ENCODE measurements at places on chromosomes 11 and 22.

- DNase-seq = no peak
Observed at GRCh38 chr11:72778535-72779494, 15.0 kb downstream of the STARD10 start.

DNA sequence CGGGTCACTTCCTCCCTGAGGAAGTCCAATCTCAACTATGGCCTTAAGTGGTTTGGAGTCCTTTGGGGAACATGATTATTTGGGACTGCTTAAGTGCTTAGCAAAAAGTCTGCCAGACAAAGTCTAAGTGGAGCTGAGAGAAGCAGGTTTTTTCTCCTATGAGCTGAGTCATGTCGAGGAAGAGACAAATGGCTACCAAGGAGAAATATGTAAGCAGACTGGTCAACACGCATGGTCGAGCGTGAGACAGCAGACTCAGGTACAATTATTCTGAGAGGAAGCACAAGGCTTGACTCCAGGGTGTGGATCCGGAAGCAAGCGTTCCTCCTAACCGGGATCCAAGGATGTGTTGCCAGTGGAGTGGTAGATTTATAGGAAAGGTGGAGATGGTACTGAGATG lies 30.6 kb downstream of the UBASH3B start:
- no peak for DNase-seq

- DNase-seq = no peak
Observed at GRCh38 chr11:810040-810567, 337 bp downstream of the RPLP2 start.

DNA sequence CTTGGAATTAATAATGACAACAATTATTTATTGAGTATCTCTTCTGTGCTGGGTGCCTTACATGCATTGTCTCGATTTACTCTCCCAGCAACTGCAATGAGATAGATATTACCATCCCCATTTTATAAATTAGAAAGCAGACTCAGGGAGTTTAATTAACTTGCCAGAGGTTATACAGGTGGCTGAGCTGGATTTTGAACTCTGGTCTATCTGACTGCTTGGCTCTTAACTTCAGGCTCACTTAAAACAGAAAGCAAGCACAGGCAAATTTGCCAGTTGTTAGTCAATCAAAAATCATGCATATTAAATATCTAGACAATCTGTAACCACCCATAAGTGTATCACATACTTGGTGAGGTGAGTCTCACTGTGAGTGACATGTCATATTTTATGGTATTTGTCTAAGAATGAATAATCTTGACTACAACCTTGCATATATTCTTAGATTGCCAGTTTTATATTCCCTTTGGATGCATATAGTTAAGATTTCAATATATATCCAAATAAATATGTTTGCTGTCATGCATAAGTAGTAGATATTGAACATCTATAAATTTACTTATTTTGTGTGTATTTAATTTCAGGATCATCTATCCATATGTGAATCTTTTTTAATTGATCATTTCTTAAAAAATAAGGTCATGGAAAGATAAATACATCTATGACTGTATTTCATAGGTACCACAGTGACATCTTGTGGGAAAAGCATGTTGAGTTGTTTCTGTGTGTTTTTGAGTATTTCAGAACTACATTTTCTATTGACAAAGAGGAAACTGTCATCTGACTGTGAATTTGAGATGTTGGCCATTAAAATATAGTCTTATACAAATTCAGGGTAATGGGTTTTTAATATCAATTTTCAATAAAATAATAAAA lies 112.0 kb upstream of the ARHGAP42 start:
- no peak for DNase-seq

DNA sequence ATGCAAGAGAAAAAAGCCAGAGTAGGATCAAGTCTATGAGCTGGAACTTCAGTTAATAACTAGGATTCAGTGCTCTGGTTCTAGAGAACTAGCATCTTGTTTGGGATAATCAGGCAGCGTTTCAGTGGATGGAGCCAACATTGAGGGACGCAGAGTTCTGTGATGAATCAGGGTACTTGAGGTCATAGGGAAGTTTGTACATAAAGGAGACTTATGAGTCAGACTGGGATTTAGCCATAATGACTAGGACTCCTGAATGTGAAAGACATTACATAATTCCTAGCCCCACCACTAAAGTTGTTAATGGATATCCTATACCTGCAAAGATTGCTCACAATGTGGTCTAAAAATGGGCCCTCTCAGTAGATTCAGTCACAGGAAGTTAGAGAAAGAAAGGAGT lies 6.8 kb downstream of the SLN start:
- DNase-seq = no peak

GRCh38 chr11:129435499-129436245 lies 60.0 kb downstream of the BARX2 start:
- DNase-seq = no peak

- DNase-seq = no peak
Observed at GRCh38 chr11:126914941-126915340, 85.6 kb downstream of the KIRREL3 start.

DNA sequence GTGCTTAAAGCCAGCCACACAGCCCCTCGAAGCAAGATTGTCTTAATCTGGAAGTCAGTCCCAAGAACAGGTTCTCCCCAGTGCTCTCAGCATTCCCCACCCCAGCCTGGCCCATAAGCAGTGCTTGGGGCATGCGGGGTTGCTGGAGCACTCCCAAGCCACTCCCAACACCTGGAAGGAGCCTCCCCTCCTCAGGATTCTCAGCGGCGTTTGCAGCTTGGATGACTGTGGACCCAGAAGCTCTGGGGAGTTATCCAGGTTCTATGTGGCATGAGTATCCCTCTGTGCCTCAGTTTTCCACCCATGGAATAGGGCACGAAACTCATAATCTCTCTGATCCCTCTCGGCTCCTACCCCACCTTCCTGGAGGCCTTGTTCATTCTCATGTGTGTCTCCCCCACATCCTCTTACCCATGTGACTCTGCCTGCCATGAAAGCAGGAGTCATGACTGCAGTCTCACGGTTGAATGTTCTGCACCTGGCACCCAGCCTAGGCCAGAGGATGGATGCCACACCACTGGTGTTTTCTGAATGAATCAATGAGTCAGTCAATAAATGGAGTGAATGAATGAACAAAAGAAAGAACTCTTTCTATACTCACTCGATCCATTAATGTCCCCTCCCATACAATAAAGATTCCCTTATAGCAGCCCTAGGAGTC lies 33.4 kb upstream of the WNT7B start:
- DNase-seq = no peak

DNA sequence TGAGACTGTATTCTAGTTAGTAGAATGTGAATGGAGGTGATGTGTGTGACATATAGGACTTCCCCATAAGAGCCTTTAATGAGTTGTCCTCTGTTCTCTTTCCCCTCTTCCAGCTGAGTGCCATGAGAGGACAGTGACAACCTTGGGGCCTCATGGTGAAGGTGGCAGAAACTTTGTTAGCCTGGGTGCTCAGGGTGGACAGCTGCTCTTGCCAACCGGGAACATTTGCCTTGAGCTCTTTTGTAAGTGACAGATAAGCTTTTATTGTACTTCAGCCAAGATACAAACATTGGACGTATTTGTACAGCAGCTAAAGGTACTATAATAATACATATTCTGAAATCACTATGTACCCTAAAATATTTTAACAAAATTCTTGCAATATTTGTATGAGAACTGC lies 33.0 kb upstream of the PLET1 start:
- DNase-seq = no peak

DNA sequence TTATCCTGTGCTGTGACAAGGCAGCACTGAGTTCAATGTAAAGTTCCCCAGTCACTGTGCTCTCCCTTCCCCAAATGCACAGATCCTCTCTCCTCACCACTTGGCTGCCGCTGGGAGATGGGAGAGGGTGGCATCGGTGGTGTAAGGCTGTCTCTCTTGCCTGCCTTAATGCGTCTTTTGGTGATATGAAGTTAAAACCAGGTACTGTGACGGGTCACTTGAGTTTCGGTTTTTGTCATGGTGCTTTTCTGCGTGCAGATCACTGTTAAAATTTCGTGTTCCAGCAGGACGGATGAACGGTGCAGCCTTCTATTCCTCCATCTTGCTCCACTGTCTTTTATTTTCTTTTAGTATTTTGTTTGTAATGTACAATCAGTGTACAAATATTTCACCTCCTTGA lies 18.6 kb downstream of the GLB1L2 start:
- DNase-seq = peak; percentile 37

DNA sequence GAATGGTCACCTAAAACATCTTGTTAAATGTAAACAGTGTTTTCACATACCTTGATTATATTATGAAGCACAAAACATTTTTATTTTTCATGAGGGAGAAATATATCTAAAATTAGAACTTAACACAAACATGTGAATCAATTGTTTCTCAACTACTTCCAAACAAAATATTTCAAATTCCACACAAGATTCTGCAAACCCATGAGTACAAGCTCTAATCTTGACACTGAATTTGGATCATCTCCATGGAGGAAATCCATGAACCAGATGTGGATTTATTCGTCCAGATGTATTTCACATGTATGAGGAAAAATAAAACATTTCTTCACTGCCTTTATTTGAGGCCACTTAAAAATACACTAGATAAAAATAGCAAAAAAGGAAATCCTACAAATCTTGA lies 184.2 kb downstream of the SBF2 start:
- no peak for DNase-seq

DNA sequence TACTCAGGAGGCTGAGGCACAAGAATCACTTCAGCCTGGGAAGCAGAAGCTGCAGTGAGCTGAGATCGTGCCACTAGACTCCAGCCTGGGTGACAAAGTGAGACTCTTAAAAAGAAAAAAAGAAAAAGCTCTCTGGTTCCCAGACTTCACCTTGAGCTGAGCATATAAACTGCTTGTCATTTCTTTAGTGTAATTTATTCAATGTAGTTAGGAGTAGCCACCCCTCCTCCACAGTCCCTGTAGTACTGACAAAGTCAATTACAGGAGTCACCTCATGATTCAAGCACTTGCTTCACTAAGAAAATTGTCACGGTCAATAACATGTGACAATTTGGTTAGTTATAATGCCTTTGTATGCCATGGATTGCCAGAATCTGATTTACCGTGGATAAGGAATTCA lies 7.2 kb downstream of the OR4D10 start:
- no peak for DNase-seq

- DNase-seq = no peak
Observed at GRCh38 chr11:63770763-63771162, 2.2 kb upstream of the ZFTA start.

DNA sequence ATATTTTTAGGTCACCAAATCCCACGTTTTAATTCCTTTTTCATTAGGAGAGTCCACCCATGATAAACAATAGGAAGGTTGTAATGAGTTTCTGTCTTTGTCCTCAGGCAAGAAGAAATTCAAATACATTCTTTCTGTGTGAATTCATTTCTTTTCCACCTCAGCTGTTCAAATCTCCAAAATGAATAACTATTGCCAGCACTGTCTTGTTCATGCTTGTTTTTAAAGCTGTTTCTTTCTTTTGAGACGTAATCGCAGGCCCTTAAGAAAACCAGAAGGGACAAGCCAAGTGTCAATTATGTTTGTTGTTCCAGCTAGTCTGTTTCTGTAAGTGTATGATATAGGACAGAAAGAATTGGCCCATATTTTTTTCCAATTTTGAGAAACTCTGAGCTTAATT lies 20.2 kb downstream of the MMP27 start:
- no peak for DNase-seq

GRCh38 chr11:132114743-132115142 lies 744.3 kb downstream of the NTM start:
- DNase-seq = no peak
